ENCODE measurements at places on chromosomes 7 and 10.
A peak's percentile ranks its signal among the peaks of the same experiment; 100 is the strongest.

GRCh38 chr10:118045837-118046394, 825 bp downstream of the RAB11FIP2 start:
- DNase-seq, result peak; percentile 7

GRCh38 chr7:99839287-99840021, 11.6 kb downstream of the CYP3A43 start:
- no peak for DNase-seq

DNA sequence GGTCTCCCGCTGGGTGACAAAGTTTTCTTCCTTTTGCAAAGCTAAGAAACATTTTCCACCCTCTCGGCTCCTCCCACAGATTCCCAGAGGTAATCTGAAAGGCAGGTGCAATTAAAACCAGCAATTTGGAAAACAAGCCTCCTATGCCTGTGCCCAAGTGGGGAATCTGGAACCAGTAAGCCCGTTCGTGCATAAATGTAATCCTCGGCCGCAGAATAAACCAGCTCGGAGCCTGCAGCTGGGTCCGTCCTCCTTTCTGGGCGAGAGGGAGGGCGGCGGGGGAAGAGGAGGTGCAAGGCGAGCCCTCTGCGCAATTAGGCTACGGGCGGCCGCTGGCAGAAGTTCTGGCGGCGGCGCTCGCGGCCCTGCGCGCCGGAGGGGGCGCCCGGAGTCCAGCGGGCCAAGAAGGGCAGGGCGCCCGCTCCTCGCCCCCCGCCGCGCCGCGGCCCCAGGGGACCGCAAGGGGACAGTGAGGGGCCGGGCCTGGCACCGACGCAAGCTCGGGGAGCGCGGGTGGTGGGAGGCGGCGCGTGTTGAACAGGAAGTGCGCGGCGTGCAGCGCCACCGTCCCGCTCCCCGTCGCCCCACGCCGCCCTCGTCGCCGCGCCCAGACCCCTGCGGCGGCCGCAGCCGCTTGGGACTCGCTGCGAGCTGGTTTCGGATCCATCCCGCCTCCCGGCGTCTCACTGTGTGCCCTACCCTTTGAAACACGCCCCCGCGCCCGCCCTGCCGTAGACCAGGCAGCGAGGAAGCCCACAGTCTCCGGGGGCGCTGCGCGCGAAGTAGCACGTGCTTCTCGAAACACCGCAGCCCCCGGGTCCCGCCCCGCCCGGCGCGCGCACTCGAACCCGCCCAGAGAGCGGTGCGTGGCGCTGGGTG, at the start of gene PRKAG2:
Gene PRKAG2, minus strand, starts transcription at position 217 of the 879 bp plus-strand sequence. CDS start 495 bp downstream, outside the sequence.
- peak; percentile 76 for DNase-seq

DNA sequence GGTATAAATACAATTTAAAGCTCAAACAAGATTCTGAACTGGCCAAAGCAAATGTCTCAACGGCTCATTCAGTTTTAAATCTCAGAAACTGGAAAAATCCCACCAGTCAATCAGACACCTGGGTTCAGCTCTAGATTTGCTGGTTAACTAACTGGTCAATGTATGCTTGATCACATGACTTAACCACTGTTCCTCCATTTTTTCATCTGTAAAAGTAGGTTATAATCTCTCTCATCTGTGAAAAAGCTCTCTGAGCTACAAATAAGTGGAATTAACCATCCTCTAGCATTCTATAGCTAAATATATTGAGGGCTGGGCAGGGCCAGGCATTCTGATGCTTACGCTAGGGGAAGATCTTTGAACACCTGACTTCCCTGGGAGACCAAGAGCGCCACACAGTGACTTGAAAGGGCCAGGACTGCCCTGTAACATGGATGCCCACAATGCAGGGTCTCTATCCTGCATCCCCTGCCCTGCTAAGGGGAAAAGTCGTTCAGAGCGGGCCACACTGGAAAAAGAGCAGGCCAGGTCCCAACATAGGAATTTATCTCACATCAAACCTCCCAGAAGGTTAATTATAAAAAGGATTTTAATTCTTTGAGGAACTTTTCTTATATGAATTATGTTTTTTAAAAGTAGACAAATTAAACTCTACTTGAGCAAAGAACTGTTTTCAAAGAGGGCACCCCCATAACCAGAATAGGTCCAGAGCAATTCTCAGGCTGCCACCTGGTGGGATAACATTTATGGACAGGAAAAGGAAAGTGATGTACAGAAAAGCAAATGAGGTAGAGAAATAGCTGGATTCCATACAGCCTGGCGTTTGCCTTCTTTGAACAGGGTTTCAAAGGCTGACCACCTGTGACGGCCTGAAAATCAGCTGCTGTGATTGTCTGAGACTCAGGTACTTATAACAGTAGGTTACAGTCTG, 1.8 kb downstream of the RP9 start:
- no peak for DNase-seq

DNA sequence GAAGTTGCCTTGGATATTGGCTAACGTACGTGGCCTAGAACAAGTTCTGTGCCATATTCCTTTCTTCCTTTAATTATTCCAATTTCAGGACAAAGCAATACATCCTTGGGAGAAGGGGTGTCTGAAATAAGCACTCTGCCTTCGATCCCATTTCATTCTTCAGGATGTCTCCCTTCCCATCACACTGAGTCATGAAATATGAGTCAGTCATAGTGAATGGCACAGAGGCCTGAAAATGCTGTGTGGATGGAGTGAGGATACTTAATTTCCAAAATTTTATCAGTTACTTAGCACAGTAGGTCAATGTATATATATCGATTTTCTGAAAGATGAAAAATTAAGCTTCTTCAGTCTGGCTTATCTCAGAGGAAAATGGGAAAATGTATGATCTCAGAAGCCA, 19.5 kb downstream of the EVX1 start:
- no peak for DNase-seq

DNA sequence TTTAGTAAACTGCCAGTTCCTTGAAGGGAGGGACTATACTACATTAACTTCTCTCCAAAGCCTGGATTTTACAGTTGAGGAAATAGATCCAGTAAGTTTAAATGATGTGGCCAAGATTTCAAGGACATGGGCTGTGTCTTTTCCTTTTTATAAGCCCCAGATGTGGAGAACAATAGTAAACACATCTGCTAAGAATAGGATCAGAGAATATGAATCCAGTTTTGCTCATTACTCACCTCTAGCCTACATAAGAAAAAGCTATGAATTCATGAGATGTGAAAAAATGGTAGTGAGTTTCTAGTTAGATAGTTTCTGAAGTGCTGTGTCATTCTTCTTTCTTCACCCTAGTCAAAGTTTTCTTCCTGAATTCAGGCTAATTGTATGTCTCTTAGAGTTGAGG, 38.6 kb downstream of the MAGI2 start:
- DNase-seq, result no peak
